Lower lobe of right lung (tissue), 2 donors: ENCODE measurements at places on chromosomes 1 and 21.

DNA sequence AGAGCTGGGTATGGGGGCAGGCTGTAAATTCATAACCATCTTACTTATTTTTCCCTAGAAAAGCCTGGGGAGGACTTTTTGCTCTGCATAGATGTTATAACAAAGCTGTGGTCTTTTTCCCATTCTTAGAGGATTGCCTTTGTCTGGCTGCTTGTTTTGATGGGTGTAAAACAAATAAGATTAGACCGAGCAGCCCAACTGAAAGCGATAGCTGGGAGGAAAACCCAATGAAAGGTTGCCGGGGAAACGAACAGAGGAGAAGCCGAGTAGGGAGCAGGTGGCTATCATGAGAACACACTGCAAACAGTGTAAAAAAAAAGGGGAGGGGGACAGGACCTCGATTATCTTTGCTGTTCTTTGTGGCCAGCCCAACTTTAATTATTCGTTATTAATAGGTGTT lies 1.9 kb downstream of the ELAVL4 start:
- H3K27ac ChIP-seq: no peak overlapping the region
- no peak overlapping the region for H3K4me3 ChIP-seq
- peaks cover 21% of the 10 kb centered on the region for H3K27me3 ChIP-seq
- no peaks in the 10 kb centered on the region for H3K36me3 ChIP-seq
- DNase-seq: no peak

DNA sequence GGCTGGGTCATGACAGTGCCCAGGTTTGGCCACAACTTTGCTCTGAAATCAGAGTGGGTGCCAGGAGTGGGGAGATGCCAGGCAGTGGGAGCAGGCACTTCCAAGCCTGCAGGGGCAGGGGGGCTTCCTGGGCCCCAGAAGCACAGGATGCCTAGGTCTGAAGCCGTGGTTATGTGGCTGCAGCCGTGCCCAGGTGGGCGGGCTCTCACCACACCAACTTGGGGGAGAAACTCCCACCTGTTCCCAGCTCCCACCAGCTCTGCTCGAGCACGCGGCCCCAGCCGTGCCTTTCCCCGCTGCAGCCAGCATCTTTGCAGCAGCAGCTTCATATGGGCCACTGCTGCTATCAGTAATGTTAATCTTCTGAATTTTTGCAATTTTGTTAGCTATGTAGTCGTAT lies 331.4 kb downstream of the USP25 start:
- no peak for DNase-seq
- H3K27me3 ChIP-seq: no peaks in the 10 kb centered on the region
- H3K36me3 ChIP-seq: no peaks in the 10 kb centered on the region
- no peaks in the 10 kb centered on the region for H3K4me1 ChIP-seq

DNA sequence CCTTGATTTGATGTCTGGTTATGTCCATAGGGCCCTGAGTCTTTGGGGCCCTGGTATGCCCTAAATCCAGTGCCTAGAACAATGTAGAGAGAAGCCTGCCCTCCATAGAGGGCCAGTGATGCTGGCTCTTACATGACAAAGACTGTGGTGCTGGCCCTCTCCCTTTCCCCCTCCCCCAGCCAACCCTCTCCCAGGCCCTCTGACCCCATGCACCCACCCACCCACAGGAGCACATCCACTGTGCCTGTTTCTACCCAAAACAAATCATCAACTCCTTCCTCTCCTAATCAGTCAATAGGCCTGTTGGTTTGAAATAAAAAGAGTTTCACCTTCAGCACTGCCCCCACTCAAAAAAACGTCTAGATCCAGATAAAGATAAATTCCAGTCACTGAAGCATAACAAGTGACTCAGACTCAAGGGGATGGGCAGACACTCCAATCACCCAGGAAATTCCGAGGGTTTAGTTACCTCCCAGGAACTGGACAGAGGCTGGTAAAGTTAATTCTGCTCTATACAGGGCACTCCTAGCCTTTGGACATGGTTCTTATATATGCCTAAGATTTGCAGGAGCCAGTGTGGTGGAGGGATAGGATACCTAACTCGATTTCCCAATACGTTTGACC lies 144.8 kb upstream of the VANGL1 start:
- no peaks in the 10 kb centered on the region for H3K27me3 ChIP-seq
- no peaks in the 10 kb centered on the region for H3K36me3 ChIP-seq
- H3K4me3 ChIP-seq: no peak overlapping the region
- no peaks in the 10 kb centered on the region for H3K4me1 ChIP-seq
- DNase-seq: no peak

DNA sequence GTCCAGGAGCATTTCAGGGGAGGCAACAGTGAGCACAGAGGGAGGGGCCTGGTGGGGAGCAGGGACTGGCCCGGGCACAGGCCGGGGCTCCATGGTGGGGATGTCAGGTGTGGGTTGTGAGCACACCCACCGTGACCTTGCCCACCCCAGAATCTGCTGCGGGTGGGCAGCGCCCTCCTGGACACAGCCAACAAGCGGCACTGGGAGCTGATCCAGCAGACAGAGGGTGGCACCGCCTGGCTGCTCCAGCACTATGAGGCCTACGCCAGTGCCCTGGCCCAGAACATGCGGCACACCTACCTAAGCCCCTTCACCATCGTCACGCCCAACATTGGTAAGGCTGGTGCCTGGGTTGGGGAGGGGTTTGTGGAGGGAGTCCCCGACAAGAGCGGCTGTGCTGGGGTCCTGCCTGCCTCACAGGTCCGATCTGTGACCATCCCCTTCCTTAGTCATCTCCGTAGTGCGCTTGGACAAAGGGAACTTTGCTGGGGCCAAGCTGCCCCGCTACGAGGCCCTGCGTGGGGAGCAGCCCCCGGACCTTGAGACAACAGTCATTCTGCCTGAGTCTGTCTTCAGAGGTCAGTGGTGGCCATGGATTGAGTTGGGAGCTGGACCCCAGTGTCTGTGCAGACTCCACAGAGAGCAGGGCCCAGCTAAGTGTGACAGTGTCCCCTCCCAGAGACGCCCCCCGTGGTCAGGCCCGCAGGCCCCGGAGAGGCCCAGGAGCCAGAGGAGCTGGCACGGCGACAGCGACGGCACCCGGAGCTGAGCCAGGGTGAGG lies 14.3 kb downstream of the PSRC1 start:
- DNase-seq: no peak
- H3K36me3 ChIP-seq: no peaks in the 10 kb centered on the region
- peaks cover 8% of the 10 kb centered on the region for H3K4me1 ChIP-seq
- H3K4me3 ChIP-seq: no peak overlapping the region
- H3K27me3 ChIP-seq: no peaks in the 10 kb centered on the region
